Breast epithelium (tissue), 4 donors: ENCODE measurements at places on chromosomes 7 and 10. TPM values are rescaled to one million over a fixed set of nuclear protein-coding genes. Genes with fewer than 3 reads are reported as not detected.

DNA sequence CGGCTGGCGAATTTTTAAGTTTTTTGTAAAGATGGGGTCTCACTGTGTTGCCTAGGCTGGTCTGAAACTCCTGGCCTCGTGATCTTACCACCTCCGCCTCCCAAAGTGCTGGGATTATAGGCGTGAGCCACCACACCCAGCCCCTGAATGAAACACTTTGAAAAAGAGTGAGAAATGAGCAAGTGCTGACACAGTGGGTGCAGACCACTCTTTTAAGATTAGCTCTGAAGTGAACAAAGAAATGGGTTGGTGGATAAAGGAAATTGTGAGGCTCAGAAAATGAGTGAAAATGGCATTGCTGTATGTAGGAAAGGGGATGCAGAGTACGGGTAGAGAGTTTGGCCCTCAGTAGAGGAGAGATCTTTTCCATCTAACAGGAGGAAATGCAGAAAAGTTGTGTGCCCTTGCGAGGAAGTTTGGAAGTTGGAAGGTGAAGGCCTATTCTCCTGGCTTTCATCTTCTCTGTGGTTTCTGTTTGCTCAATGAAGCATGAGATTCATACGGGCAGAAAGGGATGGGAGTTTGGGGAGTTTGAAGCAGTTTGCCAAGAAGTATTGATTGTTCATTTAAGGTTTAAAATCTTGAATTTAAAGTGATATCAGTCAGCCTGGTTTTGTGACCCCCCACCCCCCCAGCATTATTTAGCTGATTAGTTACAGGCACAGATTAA lies 11.0 kb downstream of the MAPK8 start:
- no peak for DNase-seq

- no peak for DNase-seq
Measured at GRCh38 chr10:56505555-56505954, 144.5 kb upstream of the ZWINT start.

DNA sequence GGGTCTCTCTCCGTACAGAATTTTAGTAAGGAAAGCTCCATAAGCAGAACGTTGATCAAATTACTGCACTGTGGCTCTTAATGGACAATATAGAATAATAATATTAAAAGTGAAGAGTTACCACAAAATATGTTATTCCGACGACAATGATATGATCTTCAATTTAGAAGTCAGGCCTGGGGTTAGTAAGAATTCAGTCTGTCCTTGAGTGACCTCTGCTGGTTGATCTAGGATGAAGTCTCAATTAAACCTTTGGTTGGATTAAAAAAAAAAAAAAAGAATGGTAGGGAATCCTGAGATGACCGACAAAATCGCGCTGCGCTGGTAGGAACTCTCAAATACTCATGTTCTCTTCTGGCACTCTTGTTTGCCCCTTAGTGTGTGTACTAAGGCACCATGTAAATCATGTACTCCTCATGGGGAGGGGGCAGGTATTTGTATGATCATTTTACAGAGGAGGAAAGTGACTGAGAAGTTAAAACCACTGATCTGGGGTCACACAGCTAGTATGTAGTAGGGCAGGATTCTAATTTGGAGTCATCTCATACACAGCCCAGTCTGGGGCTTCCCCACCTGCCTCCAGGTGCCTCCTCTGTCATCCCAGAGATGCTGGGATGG lies 161.3 kb upstream of the NPVF start:
- DNase-seq, result no peak

DNA sequence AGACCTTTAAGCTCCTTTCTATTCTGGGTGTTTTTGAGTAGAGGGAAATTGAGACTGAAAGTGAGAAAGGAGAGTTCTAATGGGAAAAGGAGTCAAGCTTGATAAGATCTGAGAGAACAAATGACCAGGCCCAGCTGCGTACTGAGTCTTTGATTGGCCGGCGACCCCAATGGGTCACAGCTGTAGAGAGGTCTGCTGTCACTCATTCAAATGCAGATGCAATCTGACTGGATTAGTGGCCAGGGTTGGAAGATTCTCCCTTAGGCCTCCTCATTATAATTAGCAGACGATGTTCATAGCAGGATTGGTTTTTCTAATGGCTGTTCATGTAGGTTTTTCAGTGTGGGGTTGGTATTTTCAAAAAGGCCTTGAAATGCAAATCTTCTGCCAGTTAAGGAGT lies 127.2 kb upstream of the SLC25A13 start:
- DNase-seq, result no peak

- no peak for DNase-seq
Measured at GRCh38 chr7:2517026-2517425, 2.5 kb upstream of the LFNG start.

GRCh38 chr7:105782391-105783042 lies 93.9 kb downstream of the ATXN7L1 start:
- DNase-seq, result no peak

GRCh38 chr10:31422634-31423033 lies 103.6 kb downstream of the ZEB1 start:
- no peak for DNase-seq

DNA sequence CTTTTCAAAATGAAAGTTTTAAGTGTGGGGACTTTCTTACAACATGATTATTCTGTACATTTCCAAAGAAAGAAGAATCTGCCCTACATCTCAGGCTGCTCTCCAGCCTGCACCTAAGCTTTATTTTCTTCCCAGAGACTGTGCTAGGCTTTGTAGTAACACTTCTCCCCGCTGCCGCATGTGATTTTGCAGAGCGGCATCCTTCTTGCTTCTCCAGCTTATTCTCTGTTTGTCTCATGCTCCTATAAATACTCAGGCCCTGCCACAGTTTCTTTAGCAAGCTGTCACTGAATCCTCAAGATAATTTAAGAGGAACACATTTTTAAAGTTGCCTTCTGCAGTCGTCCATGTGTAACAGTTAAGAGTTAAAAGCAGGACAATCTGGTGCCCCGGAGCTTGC lies 53.5 kb downstream of the INSYN2A start:
- no peak for DNase-seq

- DNase-seq, result no peak
Measured at GRCh38 chr7:93980744-93981479, 23.2 kb downstream of the BET1 start.

- no peak for DNase-seq
Measured at GRCh38 chr10:61975391-61975932, 74.0 kb downstream of the ARID5B start.

- no peak for DNase-seq
Measured at GRCh38 chr7:87627634-87627994, 584 bp upstream of the RUNDC3B start.

DNA sequence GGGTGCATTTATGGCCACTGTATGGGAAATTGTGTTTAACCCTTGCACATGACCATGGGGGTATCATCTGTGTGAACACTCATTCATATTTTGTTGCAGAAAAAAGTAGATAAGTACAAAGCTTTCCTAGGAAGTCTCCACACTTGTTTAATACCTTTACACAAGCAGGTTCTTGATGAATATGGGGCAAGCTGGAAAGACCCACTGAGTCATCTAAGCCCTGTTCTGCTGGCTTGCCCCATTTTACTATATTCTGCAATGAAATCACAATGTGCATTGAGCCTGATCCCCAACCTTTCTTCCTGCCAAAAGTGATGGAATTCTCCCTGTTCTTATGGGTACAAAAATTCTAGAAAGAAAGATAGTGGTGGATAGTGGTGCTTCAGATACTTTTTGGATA lies 99.8 kb downstream of the CCDC71L start:
- no peak for DNase-seq

- DNase-seq, result no peak
Measured at GRCh38 chr10:23556727-23557440, 118.0 kb downstream of the OTUD1 start.

DNA sequence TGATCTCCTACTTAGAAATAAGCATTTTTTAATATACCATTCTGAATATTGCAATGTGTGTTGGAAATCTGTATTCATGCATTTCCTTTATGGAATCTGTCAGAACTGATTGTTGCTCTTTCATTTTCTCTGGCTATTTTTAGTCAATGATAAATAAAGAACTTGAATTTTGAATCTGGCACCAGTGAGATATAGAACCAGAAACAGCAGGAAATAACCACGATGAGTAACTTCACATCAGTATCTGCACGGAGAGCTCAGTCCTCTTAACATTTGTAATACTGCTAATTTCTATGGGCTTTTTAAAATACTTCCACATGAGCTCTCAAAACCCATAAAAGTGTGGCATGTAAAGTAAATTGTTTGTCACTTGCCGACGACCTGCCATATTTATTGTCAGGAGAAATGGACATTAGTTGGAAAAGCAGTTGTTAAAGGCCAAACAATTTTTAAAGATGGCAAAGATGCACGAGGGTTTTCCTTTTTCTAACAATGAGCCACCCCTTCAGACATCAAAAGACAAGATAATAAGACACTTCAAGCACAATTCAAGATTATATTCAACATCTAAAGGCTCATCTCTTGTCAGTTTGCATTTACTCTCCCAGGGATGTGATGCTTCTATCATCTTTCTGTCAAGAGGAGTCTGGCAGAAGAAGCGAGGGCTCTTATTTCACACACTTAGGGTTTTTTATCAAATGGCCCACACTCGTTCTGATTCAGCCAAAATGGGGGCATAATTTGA lies 118.3 kb downstream of the POU6F2 start:
- DNase-seq, result no peak

GRCh38 chr7:79770970-79771369 lies 317.5 kb upstream of the MAGI2 start:
- DNase-seq, result no peak

GRCh38 chr7:44121761-44122420 lies 1.5 kb downstream of the POLD2 start:
- DNase-seq, result no peak

DNA sequence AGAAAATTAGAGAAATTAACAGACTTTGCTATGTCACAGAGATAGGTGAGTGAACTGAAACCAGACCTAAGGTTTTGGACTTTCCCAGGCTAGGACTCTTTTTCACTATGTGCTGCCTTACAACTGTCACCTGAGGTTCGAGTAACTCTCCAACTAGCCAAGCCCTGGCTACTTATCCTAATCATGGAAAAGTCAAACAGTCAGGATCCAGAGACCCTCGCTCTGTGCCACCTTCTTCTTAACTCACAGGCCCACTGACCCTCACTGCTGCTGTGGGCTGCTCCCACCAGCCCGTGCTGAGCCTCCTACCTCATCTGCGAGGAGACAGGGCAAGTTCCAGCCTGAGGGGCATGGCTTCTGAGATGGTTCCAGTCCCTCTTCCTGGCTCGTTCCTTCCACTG lies 211.4 kb upstream of the KLF14 start:
- no peak for DNase-seq

DNA sequence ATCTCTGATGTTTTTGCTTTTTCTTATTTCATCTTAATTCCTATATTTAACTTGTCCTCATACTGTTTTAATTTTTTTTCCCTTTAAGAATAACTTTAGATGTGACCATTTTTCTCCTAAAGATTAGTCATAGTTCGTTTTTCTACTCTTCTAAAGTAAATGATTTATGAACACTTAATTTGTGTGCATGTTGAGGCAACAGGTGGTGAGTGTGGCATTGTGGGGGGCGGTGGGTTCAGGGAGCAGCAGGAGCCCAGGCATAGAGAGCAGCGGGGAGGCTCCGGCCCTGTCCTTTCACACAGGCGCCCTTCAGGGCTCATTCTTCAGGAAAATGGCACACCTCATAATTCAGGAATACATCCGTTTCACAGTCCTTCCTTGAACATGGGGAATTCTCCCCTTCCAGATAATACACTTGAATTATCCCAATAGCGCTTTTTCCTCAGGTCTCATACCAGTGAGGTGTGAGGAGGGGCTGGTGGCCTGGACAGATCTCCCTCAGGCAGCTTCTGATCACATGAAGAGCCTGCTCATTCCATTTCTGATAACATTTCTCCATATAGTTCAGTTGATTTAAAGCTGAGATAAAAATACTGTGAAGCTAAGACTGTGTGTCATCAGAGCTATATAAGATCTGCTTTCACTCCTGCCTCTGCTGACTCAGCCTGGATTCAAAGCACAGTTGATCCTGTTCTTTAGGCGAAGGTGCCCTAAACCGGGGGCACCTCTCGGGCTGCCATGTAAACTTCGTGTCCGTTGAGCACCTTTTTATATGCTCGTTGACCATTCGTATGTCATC lies 40.2 kb downstream of the CUL1 start:
- no peak for DNase-seq

DNA sequence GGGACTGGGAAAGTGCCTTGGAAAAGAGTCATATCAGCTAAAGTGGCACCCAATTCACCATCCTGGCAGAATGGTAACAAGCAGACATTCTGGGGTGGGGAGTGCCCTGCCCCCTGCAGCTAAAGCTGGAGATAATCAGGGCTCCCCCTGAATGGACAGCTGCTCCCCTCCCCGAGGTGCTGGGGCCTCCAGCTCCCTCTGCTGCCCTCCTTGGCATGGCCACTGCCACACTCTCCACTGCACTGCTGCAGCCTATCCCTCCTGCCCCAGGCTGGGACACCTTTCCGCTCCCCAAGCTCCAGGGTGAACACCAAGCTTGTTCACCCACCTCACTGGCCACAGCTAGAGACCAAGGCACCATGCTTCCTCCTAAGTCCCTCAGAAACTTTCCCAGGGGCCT lies 9.8 kb upstream of the PARD3 start:
- DNase-seq, result no peak

- DNase-seq, result no peak
Measured at GRCh38 chr7:129258649-129259389, 34.0 kb downstream of the AHCYL2 start.

DNA sequence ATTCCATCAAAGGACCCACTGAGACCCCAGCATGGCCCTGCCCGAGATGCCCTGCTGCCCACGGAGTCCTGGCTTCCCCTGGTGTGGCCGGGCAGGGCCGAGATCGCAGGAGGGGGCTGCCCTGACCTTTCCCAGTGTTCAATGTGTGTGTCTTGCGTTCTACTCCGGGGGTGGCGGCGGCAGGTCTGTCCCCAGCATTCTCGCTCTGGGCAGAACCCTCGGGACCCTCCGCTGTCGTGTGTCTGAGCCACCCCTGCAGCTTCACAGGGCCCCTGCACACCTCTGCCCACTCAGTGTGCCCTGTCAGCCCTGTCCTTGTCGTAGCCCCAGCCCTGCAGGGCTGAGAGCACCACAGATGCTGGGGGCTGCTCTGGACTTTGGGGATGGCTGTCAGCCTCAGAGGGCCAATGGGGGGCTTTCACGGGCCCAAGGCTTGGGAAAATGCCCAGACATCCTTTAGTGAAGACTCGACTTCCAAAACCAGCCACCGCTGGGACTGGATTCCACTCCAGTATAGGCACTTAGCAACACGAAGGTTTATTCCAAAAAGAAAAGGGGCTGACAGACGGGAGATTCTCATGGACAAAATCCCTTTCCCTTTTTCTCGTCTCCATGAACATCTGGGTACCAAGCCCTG lies 30.0 kb upstream of the KNDC1 start:
- DNase-seq, result no peak

GRCh38 chr10:33453081-33454025 lies 118.9 kb upstream of the NRP1 start:
- no peak for DNase-seq

The TBC1D12 gene
- total RNA-seq, result 29.4 TPM

The CPED1 gene
- 29.3 TPM for total RNA-seq

The KIAA1549 gene
- 3.9 TPM for total RNA-seq

The AKR1C1 gene
- total RNA-seq, result 24.1 TPM

The ITGB8 gene
- total RNA-seq, result 1.6 TPM

The APBB1IP gene
- 6.2 TPM for total RNA-seq

The STX1A gene
- total RNA-seq, result 9.5 TPM

The LLCFC1 gene
- not detected for total RNA-seq

The TRIM50 gene
- not detected for total RNA-seq

The PKD2L1 gene
- total RNA-seq, result 1.5 TPM

The UROS gene
- total RNA-seq, result 45.2 TPM

The NPFFR1 gene
- 0.44 TPM for total RNA-seq

The METTL27 gene
- 1.6 TPM for total RNA-seq

The SERPINE1 gene
- 24.3 TPM for total RNA-seq
